ENCODE measurements at places on chromosomes 7 and 10. TPM values are rescaled to one million over a fixed set of nuclear protein-coding genes. Genes with fewer than 3 reads are reported as not detected.

DNA sequence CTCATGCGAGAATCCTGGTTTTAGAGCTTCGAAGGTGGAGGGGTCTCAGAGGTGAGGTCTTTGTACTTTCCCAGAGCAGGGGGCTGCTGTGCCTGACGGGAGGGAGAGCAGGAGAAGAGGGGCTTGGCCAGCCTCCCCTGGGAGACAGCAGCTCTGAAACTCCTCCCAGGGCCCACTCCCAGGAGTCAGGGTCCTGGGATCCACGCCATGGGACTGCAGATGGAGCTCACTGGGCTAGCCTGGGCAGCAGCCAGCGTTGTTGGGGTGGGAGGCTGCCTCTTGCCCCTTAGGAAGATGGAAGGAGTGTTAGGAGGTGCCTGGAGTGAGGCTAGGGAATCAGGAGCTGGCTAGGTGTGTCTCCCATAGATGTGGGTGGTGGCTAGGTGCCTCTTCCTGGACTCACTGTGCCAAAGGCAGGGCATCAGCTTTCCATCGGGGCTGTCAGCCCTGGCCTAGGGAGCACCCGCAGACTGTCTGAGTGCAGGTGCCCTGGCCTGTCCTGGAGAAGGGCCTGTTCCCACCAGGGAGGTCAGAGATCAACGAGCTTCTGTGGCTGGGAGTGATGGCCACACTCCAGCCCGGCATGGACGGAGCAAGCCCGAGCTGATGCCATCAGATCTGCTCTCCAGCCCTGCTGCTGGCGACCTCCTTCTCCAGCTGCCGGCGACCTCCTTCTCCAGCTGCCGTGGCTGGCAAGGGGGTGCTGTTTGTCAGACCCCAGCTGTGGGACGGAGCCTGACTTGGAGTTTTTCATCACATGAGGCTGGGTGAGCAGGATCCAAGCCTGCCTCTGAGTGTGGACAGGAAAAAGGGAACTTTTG lies 111.3 kb downstream of the PTPN20 start:
- no peak for DNase-seq
- H3K4me1 ChIP-seq: no peaks in the 10 kb centered on the region
- no peaks in the 10 kb centered on the region for H3K27me3 ChIP-seq
- H3K27ac ChIP-seq: no peak overlapping the region

- no peak overlapping the region for H3K4me3 ChIP-seq
- H3K36me3 ChIP-seq: no peaks in the 10 kb centered on the region
- peak overlapping the region; percentile 88 for H3K27ac ChIP-seq
- no peaks in the 10 kb centered on the region for H3K27me3 ChIP-seq
- H3K4me1 ChIP-seq: peaks cover 28% of the 10 kb centered on the region
- DNase-seq: peak; percentile 82
These were observed 115.0 kb upstream of the AFAP1L2 start for GRCh38 chr10:114519306-114519669.

CALHM3 gene
- not detected for total RNA-seq

HECW1 gene
- 0.66 TPM for total RNA-seq

DNA sequence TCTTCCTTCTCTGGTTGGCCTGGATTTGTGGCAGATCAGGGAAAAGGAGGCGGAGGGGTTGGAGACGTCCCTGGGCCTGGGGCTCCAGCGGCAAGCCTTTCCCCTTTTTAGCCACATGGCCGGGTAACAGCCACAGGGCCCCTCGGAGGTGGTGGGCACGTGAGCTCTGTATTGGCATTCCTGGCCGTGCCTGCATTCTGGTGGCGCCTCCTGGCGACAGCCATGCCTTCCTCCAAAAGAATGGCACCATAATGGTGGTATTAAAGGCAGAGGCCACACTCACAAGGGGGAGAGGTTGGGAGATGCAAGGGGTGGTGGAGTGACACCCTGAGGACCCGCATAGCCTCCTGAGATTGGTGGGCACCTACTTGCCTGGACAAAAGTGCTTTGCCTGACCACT lies 3.0 kb upstream of the AQP1 start:
- peaks cover 8% of the 10 kb centered on the region for H3K4me1 ChIP-seq
- DNase-seq: no peak
- no peaks in the 10 kb centered on the region for H3K36me3 ChIP-seq
- no peak overlapping the region for H3K4me3 ChIP-seq
- no peak overlapping the region for H3K27ac ChIP-seq

DNA sequence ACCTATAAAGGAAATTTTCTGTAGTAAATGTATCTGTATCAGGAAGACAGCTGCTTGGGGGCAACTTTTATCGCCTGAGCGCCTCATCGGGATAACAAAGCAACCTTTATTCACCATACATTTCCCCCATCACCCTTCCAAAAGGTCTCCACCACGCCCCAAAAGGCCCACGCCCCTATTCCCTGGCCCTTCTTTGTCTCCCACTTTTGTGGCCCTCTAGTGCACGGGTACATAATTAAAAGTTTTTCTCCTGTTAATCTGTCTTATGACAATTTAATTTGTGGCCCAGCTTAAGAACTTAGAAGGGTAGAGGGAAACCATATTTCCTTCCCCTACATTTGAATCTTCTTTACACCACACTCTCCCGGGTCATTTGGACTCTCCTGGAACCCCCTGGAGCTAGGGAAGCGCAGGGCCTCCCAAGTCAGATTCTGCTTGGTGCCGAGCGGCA lies 625 bp downstream of the RP9 start:
- peaks cover 3% of the 10 kb centered on the region for H3K4me1 ChIP-seq
- no peaks in the 10 kb centered on the region for H3K27me3 ChIP-seq

DNA sequence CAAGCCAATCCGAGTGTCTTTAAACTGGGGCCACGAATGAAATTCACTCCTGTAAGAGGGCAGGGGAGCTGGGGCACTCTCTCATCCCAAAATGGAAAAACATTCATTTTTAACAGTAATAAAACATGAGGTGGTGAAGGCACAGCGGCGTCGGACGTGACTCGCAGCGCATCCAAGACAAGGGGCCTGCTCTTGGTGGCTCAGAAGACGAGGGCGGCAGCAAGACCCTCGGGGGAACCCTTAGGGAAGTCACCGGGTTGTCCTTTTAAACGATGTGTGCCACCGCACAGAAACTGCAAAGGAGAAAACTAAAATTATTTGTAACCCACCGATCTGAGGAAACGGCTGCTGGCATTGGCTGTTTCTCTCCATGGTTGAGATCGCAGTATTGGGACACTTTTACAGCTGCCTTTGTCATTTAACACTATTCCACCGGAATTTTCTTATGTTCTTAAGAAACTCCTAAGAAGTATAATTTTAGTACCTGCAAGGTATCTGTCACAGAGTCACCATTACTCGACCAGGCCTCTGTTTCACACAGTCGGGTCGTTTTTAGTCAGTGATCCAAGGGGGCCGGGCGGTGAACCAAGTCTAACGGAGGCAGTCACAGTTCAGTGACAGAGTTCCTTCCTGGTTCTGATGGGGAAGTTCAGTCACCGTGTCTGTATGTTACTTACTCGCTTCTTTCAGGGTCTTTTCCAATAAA lies 159.3 kb downstream of the PTPRN2 start:
- H3K27ac ChIP-seq: no peak overlapping the region
- DNase-seq: no peak
- no peak overlapping the region for H3K4me3 ChIP-seq
- H3K36me3 ChIP-seq: no peaks in the 10 kb centered on the region
- H3K4me1 ChIP-seq: no peaks in the 10 kb centered on the region

DNA sequence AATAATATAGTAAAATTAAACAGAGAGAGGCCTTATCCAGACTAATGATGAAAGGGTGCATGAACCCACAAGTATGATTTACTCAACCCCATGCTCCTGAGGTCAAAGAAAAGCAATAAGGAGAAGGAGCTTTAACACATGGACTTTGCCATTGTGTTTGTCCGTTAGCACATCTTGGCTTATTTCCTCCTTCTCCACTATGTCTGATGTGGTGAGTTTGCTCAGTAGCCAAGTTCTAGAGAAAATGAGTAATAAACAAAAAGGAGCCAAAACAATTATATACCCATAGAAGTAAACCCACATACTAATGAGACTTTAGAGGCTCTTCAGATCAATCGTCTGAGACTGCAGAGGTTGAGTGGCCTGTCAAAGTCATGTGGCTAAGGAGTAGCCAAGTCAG lies 26.1 kb upstream of the ADD3 start:
- no peak overlapping the region for H3K4me3 ChIP-seq
- H3K27ac ChIP-seq: peak overlapping the region; percentile 43
- no peaks in the 10 kb centered on the region for H3K36me3 ChIP-seq
- H3K27me3 ChIP-seq: no peaks in the 10 kb centered on the region
- no peak for DNase-seq
